ENCODE measurements at places on chromosomes 4 and X. TPM values are rescaled to one million over a fixed set of nuclear protein-coding genes. Genes with fewer than 3 reads are reported as not detected.
A peak's percentile ranks its signal among the peaks of the same experiment; 100 is the strongest.

The FABP2 gene
- total RNA-seq, result not detected

The IL1RAPL1 gene
- total RNA-seq, result not detected

The OTC gene
- not detected for total RNA-seq

The SLC2A9 gene
- 1.5 TPM for total RNA-seq

The GDPD2 gene
- total RNA-seq, result 0.23 TPM

The ERAS gene
- not detected for total RNA-seq

The DMRTC1 gene
- not detected for total RNA-seq

The SPIN4 gene
- total RNA-seq, result 8.6 TPM

The VCX2 gene
- not detected for total RNA-seq

The DOK7 gene
- total RNA-seq, result not detected

DNA sequence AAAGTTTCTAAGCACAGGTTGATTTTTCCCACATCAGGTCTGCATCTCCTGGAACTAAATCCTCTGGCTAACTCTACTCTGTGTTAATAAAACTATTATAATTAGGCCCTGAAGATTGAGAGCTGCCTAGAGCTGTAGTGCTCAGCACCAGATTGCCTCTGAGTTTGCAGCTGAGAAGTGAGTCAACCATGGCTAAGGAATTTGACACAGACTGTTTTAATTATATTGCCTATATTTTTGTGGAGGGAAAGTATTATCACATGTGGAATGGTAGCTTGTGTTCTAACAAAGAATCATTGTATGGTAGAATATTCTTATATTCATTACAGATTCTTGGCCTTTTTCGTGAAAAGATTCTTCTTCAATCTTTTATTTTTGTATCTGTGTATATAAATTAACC, 1907.6 kb upstream of the TENM3 start:
- no peak for DNase-seq

GRCh38 chr4:14262221-14262620, 634.7 kb upstream of the BOD1L1 start:
- no peak for DNase-seq

GRCh38 chr4:6092131-6092530, 73.9 kb upstream of the C4orf50 start:
- DNase-seq, result no peak

- DNase-seq, result no peak
Measured at GRCh38 chr4:152919826-152920225, 16.3 kb upstream of the FHDC1 start.

DNA sequence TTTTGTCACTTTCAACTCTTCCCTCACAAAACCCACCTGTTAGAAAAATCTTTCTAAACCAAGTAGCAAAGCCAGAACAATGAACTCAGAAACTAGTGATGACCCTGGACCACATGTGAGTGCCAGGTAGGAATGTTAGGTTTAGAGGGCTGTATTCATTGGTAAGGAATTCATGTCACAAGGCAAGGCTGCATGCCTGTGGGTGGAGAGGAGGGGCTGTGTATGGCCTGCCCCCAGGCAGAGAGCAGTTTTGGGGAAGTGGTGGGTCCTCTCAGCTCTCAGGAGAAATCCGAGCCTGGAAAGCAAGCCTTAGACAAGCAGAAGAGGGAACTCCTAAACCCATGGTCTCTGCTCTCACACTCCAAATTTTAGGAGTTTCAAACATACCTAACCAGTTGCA, 2.4 kb downstream of the RNF175 start:
- no peak for DNase-seq

DNA sequence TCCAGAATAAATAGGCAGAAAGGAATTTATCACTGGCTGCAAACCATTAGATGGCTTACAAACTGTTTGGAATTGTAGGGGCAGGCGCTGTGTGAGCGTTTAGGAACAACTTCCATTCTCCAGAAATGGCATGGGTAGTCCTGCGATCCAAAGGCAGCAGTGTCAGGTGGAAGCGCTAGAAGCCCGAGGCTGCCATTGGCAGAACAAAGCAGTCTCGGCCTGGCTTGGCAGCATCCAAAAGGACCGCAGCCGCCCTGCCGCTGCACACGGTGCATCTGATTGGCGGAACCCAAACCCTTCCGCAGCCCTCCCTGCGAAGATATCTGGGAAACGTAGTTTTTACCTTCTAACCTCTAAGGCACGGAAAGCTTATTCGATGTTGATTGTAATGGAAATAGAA, 23.6 kb upstream of the YTHDC1 start:
- DNase-seq, result peak; percentile 75

DNA sequence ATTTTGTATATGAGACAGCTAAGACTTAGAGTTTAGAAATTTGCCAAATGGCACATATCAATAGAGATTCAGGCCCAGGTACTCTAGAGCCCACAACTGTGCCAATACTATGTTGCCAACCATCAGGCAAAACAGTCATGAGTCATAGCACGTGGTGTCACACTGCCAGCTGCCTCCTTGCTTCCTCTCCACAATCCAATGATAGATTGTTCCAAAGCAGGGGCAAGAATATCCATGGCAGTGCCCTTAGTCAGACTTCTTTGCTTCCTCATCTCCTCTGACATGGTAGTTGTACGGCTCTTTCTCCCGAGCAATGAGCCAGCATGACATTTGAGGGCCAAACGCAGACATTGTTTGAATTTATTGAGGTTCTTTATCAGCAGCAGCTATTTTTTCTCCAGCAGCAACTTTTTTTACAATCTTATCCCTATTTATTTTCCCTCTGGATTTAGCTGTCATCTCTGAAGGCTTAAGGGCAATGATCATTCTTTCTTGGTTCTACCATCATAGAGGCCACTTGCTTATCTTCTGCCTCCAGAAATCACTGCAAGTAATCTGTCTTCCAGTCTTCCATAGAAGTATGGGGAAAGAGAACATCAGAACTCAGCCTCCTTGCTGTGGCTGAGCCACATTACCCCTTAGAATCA, 169.7 kb downstream of the COL4A6 start:
- DNase-seq, result no peak

- no peak for DNase-seq
Measured at GRCh38 chr4:6749340-6750171, 33.0 kb upstream of the KIAA0232 start.

DNA sequence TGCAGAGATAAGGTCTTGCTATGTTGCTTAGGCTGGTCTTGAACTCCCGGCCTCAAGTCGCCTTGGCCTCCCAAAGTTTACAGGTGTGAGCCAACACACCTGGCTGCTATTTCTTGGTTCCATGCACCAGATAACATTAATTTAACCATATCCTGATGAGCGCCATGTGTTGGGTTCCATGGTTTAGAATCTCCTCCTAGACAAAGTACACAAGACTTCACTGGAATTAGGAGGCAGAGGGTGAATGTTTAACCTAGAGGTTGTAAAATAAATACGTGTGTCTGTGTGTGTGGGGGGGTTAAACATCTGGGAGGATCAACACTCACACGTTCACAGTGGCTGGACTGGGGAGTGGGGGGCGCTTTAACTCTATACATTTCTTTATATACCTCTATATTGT, 32.4 kb upstream of the SORCS2 start:
- no peak for DNase-seq

DNA sequence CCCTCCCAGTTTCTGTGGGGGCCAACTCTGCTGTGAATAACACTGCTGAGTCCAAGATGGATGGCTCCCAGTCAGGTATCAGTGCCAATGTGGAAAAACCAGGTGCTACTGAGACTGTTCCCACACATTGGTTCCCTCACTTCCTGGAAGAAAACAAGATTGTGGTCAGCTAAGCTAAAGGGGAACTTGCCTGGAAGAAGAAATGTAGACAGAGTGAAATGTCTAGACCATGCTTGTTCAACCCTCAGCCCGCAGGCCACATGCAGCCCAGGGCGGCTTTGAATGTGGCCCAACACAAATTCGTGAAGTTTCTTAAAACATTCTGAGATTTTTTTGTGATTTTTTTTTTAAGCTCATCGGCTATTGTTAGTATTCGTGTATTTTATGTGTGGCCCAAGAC, 28.6 kb upstream of the UTP14A start:
- no peak for DNase-seq

- DNase-seq, result no peak
Measured at GRCh38 chr4:2763511-2763967, 7.4 kb upstream of the TNIP2 start.

DNA sequence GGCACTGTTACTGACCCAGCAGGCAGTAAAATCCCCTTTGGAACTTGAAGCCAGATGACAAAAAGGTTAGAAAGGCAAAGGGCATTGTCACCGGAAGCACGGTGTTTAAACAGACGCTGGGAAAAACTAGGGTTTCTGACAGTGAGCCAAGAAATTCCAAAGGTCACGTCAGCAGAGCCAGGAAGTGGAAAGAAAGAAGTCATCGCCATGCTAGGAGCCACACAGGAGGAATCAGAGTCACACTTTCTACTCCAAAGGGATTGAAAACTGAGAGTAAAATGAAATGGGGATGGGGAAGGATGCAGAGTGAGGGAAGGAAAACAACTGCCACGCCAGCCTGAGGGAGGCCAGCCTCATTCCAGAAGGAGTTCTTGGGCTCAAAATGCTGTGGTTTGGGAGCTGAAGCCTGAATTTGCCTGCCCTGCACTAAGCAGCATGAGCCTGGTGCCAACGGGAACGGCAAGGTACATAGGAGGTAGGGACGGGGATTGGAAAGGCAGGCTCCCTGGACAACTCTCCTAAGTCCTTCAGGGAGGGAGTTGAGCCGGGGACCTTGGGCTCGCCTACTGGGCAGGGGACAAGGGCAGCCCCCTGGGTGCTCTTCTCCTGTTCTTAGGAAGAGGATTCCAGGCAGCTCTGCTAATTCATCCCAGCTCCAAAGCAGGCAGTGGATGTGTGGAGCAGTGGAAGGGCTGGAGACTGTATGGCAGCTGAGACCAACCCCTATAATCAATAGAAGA, 66.8 kb downstream of the SOWAHB start:
- no peak for DNase-seq

DNA sequence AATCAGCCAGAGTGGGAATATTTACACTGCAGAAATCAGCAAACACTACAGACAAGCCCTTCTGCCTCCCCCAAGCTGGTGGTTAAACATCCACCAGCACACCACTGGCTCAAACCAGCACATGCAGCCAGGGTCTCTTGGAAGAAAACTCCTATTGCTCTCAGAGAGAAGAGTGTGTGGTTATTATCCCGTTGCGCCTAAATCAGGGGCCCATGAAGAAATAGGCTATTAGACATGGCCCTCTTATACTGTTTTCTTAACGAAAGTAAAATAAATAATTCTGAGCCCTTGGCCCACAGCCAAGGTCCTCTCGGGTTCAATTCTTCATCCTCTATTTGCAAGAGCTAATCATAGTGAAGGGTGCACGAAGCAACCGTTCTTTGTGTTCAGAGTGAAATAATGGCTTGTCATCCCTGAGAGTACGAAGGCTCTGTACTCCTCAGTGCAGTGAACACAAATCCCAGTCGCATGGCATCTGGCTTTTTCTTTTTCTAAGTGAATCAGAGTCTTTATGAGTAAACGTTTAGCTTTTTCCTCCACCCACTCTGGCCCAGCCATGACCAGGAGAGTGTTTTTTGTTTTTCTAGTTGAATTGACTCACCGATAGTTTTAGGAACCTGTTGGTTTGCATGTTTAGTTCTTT, 33.4 kb upstream of the RBM47 start:
- DNase-seq, result no peak

- DNase-seq, result no peak
Measured at GRCh38 chr4:26294904-26295303, 25.9 kb upstream of the RBPJ start.

- no peak for DNase-seq
Measured at GRCh38 chr4:98632258-98632657, 26.2 kb downstream of the TSPAN5 start.

GRCh38 chr4:7512428-7512827, 77.7 kb upstream of the PSAPL1 start:
- DNase-seq, result no peak

DNA sequence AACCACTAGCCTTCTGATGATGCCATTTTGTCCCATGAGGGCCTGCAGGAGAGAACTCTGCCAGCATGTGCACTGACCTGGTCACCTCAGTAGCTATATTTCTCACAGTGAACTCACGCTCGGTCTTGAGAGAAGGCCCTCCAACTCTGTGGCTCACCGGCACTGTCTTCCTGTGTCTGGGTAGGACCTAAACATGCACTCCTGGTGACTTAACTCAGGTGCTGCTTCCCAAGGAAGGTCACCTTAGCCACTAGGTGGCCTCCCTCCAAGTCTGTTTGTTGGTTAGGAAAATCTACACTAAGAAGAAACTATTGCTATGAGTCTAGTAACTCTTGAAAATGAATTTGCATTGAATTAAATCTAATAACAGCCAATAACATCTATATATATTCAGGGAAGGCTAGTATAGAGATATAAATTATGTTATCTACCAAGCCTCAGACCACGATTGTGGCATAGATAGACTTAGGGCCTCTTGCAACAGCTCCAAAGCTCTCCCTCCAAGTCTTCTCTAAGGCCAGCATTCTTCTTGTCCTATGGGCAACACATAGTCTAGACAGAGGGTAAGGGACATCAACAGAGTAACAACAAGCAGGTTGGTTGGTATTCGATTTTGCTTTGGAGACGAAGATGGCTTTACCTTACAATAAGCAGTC, 24.7 kb downstream of the TLR10 start:
- peak; percentile 24 for DNase-seq

DNA sequence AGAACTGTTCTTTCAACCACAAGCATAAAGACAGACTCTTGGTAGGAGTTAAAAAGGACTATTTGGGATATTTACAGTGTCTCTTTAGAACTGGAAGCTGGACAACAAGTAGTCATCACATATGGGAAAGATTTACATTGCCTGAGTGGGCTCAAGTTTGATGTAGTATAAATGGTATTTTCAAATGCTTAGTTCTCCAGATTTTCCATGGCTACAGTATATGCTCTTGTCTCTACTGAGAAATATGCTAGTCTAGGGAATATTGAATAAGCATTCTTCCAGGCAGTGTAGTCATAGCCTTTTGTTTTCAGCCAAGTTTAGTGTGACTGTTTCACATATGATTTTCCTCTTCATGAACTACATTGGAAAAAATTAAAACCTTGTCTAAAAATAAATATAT, 315.6 kb downstream of the ARHGAP24 start:
- no peak for DNase-seq

DNA sequence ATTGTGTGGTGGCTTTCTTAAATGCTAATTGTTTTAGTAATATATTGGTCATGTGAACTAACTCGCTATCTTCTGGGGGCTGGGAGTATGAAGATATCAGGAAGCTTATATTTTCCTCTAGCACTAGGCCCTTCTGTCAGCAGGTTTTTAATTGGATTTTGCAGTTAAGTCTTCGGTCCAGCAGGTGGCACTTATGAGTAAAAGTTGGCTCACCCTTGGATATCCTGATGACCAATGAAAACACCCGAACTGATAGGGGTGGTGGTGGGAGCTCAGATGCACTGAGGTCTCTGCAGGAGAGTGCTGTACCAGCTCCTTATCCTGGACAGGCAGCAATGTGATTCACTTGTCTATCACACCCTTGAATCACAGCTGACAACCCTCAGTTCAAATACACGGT, 1365.8 kb upstream of the DIAPH2 start:
- no peak for DNase-seq

GRCh38 chr4:145276050-145276449, 95.7 kb upstream of the OTUD4 start:
- no peak for DNase-seq

DNA sequence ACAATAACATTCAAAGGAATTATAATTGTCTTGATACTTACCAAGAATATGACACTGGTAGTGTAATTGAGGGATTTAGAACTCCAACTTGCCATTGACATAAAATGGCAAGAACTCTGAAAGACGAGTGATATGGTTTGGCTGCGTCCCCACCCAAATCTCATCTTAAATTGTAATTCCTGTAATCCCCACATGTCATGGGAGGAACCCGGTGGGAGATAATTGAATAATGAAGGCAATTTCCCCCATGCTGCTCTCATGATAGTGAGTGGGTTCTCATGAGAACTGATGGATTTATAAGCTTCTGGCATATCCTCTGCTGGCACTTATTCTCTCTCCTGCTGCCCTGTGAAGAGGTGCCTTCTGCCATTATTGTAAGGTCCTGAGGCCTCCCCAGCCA, 1536.4 kb downstream of the TECRL start:
- DNase-seq, result no peak
